ENCODE measurements at places on chromosomes 1 and 21. TPM values are rescaled to one million over a fixed set of nuclear protein-coding genes. Genes with fewer than 3 reads are reported as not detected.
A peak's percentile ranks its signal among the peaks of the same experiment; 100 is the strongest.

DNA sequence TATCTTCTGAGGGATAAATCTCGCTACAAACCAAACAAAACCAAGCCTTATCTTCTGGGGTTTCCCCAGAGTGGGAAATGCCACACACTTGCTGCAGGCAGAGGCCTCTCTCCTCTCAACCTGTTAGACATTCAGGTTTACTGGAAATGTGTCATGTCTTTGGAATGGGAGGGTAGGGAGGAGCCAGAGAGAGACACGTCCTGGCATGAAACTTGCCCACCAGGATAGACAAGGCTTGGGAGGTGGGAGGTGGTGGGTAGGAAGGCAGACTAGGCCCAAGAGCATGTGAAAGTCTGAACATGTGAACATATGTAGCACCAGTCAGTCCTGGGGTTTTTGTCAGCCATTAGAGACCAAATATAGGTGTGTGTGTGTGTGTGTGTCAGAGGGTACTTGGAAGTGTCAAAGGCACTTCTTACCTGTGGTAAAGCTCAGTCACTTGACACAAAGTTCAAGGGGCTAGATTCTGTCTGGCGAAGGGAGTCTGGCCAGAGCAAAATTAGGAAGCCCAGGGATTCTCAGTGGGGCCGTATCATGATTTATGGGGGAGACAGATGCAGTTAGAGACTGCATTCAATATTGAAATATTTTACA, 32.4 kb upstream of the PIGC start:
- H3K27me3 ChIP-seq: peaks cover 25% of the 10 kb centered on the region
- no peak overlapping the region for H3K27ac ChIP-seq
- H3K4me1 ChIP-seq: no peaks in the 10 kb centered on the region
- no peak for DNase-seq
- no peak overlapping the region for H3K4me3 ChIP-seq

GRCh38 chr1:232921381-232921780, 29.0 kb upstream of the NTPCR start:
- no peak overlapping the region for H3K4me3 ChIP-seq
- no peak overlapping the region for H3K27ac ChIP-seq
- no peaks in the 10 kb centered on the region for H3K4me1 ChIP-seq
- H3K36me3 ChIP-seq: no peaks in the 10 kb centered on the region

The RNF186 gene
- total RNA-seq: not detected

DNA sequence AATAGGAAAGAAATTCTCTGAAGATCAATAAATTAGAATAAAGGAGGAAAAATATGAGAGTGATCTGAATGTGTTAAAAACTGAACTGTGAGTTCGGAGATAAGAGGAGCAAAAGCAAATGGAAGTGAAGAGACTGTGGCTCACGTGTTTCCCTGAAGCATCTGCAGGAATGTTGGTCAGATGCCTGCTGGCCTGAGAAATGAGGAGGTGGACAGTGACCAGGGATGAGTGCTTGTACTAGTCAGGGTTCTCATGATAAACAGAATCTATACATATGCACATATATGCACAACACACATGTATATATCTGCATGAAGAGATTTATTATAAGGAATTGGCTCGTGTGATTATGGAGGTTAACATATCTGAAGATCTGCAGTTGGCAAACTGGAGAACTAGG, 103.4 kb upstream of the TIAM1 start:
- H3K27me3 ChIP-seq: no peaks in the 10 kb centered on the region
- no peak overlapping the region for H3K4me3 ChIP-seq
- H3K27ac ChIP-seq: no peak overlapping the region
- no peak for DNase-seq
- no peaks in the 10 kb centered on the region for H3K36me3 ChIP-seq

DNA sequence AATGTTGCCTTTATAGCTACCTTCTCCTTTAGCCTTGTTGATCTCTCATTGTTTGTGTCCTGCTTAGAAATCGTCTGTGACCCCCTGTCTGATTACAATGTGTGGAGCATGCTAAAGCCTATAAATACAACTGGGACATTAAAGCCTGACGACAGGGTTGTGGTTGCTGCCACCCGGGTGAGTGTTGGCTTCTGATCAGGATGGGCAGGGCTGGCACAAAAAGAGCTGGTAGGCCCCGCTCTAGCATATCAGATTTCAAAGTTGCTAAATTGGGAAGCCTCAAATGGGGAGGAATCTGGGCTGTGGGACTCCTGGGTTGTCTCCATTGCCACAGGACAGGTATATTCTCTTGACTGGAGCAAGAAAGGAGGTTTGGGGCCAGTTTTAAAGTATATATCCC, 8.4 kb downstream of the NCSTN start:
- no peak for DNase-seq
- H3K4me3 ChIP-seq: no peak overlapping the region
- peaks cover 51% of the 10 kb centered on the region for H3K36me3 ChIP-seq
- H3K4me1 ChIP-seq: no peaks in the 10 kb centered on the region
- no peak overlapping the region for H3K27ac ChIP-seq

The CAMK2N1 gene
- total RNA-seq: 26.8 TPM

The CHD1L gene
- total RNA-seq: 30.3 TPM

DNA sequence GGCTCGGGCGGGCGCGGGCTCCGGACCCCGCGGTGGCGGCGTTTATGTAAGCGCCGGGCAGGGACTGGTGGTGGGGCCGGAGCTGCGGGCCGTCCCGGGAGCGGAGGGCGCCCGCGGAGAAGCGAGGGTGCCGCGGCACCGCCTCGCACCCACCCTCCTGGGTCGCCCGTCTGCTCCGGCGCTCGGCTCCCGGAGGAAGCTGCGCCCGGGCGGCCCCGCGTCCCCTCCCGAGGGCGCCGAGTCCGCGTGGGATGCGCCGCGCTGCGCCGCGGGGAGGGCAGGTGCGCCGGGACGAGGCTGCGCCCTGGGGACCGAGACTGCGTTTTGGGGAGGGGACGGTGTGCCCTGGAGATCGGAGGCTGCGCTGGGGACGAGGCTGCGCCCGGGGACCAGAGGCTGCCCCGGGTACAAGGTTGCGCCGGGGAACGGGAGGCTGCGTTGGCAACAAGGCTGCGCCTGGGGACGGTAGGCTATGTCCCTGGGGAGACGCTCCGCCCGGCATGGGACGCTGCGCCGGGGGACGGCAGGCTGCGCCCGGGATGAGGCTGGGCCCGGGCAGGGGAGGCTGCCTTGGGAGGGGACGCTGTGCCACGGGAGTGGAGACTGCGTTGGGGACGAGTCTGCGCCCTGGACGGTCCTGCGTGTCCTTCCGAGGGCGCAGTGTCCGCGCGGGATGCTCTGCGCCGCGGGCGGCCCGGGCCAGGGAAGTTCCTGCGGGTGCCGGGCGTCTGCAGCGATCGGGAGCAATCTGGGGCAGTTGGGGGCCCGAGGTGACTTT, 627 bp downstream of the ADARB1 start:
- no peak for DNase-seq
- H3K4me1 ChIP-seq: peaks cover 66% of the 10 kb centered on the region
- H3K27ac ChIP-seq: peak overlapping the region; percentile 83
- peak overlapping the region; percentile 88 for H3K4me3 ChIP-seq
- H3K36me3 ChIP-seq: no peaks in the 10 kb centered on the region
- H3K27me3 ChIP-seq: no peaks in the 10 kb centered on the region

The PIGR gene
- total RNA-seq: not detected

The BCL2L15 gene
- 0.81 TPM for total RNA-seq

DNA sequence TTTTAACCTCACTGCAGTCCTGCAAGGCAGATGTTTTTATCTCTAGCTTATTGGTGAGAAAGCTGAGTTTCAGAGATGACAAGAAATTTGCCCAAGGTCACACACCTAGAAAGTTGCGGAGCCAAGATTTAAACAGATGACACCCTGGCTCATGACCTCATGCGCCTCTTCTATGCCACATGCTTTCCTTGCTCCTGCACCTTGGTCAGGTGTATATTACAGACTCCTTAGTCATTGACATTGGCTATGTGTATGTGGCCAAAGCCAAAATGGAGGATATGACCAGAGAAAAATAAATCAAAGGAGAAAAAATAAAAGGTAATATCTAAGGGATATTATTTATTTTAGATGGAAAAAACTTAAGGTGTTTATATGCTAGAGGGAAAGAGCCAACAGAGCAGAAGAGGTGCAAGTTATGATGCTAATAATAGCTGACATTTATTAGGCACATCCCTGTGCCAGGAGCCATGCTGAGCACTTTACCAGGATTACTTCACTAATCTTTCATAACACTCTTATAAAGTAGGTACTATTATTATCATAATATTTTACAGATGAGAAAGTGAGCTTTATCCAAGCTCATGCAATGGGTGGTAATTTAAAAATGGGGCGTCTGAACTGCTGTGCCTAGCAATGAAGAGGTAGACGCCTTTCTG, 13.8 kb upstream of the MYOC start:
- H3K4me1 ChIP-seq: no peaks in the 10 kb centered on the region
- H3K36me3 ChIP-seq: no peaks in the 10 kb centered on the region
- no peak overlapping the region for H3K4me3 ChIP-seq
- DNase-seq: no peak
- H3K27me3 ChIP-seq: peaks cover 17% of the 10 kb centered on the region

GRCh38 chr1:1181938-1182410, 8.3 kb downstream of the TTLL10 start:
- no peak overlapping the region for H3K4me3 ChIP-seq
- H3K36me3 ChIP-seq: no peaks in the 10 kb centered on the region
- peaks cover 6% of the 10 kb centered on the region for H3K27me3 ChIP-seq
- H3K27ac ChIP-seq: no peak overlapping the region
- DNase-seq: no peak

The KRTAP21-2 gene
- total RNA-seq: not detected

DNA sequence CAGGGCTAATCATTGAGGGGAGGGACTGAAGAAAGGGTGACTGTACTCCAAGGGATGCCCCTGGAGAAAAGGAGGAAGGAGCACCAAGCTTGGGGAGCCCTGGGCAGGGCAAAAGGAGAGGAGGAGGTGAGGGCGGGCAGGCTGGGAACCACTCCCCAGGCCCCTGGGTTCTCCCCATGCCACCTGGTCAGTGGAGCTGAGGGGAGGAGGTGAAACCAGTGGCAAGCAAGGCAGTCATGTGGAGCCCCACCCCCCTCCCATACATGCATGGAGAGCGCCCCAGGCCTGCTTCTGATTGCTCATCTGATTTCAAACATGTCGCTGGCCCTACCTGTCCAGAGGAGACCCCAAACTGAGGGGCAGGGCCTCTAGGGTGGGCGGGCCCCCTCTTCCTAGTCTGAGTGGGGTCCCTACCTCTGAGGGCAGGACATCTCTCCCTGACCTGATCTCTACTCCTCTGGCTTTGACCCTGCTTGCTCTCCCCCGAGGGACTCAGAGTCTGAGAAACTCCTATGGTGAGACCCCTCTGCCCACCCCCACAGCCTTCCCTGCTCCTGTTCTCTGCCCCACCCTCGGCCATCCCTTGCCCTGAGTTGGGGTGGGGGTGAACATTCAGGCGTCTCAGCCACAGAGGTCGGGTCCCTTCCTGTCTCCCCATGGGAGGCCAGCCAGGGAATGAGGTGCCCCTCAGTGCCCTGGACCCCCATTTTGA, 18.6 kb downstream of the INSRR start:
- no peak overlapping the region for H3K27ac ChIP-seq
- H3K27me3 ChIP-seq: peaks cover 63% of the 10 kb centered on the region
- H3K4me1 ChIP-seq: no peaks in the 10 kb centered on the region
- no peaks in the 10 kb centered on the region for H3K36me3 ChIP-seq
- H3K4me3 ChIP-seq: no peak overlapping the region
- DNase-seq: no peak

DNA sequence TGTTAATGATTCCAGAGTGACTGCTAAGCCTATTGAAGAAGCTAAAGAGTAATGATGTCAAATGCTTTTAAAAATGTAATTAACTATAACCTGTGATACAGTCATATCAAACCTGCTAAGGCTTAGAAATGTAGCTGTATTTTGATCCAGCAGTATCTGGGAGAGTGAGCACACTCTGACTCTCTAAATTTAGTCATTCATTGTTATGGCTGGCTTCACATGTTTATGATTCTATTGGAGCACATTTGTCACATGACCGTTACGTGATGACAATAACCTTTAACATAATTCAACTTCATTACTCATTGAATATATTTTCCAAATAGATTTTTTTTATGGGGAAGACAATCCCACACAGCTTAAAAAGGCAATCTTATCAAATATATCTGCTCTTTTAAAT, 587.1 kb downstream of the LMO4 start:
- peaks cover 1% of the 10 kb centered on the region for H3K36me3 ChIP-seq
- no peak overlapping the region for H3K4me3 ChIP-seq
- no peak for DNase-seq
- H3K27ac ChIP-seq: no peak overlapping the region
- no peaks in the 10 kb centered on the region for H3K27me3 ChIP-seq
- H3K4me1 ChIP-seq: peaks cover 27% of the 10 kb centered on the region

DNA sequence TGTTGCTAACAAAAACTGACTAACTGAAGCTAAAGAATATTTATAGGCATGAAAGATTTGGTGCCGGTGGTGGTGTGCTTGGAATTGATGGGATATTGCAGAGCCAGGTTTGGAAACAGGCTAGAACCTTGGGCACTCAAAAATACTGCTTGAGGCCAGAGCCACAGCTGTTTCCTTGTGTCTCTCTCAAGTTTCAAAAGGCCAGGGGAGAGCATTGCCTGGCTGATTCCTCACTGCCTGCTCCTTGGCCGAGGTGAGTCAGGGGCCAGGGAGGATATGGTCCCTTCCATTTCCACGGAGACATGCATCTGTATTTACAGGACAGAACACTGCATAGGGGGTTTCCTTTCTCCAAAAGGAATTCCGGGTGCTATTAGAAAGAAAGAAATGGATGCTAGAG, 36.1 kb upstream of the IVNS1ABP start:
- no peak for DNase-seq
- peaks cover 37% of the 10 kb centered on the region for H3K4me1 ChIP-seq
- H3K4me3 ChIP-seq: no peak overlapping the region

The DNM3 gene
- 3.7 TPM for total RNA-seq

DNA sequence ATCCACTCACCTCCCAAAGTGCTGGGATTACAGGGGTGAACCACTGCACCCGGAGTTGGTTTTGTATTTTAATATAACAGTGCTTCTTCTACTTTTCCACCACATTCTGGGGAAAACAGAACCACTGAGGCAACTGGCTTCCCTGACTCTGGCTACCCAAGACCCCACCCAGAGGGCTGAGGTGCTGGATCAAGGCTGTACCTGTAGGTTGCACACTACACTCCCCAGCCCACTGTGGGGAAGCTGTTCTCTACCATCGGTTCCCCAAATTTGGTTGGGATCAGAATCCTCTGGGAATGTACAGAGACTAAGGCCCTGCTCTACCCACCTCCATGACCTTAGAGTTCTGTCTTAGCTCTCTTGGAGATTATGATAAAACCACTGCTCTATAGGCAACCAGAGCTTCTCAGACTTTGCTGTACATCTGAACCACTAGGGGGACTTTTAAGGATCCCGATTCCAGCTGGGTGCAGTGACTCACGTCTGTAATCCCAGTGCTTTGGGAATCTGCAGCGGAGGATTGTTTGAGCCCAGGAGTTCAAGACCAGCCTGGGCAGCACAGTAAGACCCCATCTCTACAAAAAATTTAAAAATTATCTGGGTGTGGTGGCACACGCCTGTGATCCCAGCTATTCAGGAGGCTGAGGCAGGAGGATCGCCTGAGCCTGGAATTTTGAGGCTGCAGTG, 51.6 kb downstream of the GNG4 start:
- H3K36me3 ChIP-seq: no peaks in the 10 kb centered on the region
- no peak overlapping the region for H3K4me3 ChIP-seq
- DNase-seq: no peak
- H3K27me3 ChIP-seq: no peaks in the 10 kb centered on the region
- H3K4me1 ChIP-seq: no peaks in the 10 kb centered on the region
